Pulmonary artery endothelial cell (primary cell): ENCODE measurements at places on chromosomes 12 and 14. TPM values are rescaled to one million over a fixed set of nuclear protein-coding genes. Genes with fewer than 3 reads are reported as not detected.

DNA sequence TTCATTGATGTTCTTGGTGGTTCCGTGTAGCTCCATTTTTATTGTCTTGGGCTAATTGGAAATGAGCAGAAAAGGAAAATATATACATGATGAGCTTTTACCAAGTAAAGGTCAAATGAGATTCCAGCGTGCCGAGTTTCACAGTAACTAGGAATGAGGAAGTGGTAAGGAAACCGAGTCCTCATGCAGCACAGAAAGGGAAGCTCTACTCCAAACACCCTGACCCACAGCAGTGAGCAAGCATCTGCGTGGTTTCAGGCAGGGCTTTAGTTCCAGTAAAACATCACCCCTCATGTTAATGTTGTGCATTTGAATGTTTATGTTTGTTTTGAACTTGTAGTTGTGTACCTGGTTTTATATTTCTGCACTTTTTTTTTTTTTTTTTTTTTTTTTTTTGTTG lies 208.0 kb downstream of the SLC41A2 start:
- no peak for DNase-seq

DNA sequence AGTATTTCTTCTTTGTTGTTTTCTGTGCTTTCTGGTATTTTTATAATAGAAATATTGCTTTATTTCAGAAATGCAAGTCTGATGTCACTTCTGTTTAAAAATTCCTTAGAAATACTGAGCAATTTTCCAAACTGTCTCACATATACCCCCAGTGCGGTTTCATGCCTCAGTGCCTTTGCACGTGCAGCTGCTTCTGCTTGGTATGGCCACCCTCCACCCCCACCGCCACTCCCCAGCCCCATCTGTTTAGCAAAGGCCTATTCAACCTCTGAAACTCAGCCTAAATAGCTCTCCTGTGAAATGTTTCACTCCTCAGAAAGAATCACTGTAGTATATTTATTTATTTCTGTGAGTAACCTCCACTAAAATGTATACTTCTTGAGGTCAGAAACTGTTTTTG lies 52.3 kb downstream of the PPM1H start:
- no peak for DNase-seq

- DNase-seq, result peak; percentile 82
These were observed 235.4 kb downstream of the SEC23A start for GRCh38 chr14:38867561-38868150.

GRCh38 chr12:81518638-81519037 lies 240.5 kb downstream of the PPFIA2 start:
- no peak for DNase-seq

GRCh38 chr12:6465467-6466183 lies 4.9 kb downstream of the VAMP1 start:
- DNase-seq, result peak; percentile 37

GRCh38 chr12:87806310-87806709 lies 222.9 kb downstream of the C12orf50 start:
- DNase-seq, result no peak

DNA sequence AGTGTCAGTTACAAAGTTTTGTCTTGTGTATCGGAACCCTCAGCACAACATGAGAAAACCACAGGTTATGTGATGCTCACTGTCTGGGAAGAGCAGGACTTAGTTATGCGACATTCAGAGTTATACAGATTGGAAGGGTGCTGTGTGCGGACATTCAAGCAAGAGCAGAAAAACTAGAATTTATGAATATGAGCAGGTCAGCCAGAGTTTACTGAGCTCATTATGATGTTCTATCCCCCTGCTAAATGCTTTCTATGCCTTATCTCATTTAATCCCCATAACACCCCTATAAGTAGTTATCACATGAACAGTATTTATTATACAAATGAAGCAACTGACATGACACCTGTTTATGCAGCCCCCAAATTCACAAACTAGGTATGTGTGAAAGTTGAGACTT lies 1083.2 kb downstream of the FLRT2 start:
- DNase-seq, result no peak

GRCh38 chr12:86721713-86722397 lies 465.7 kb upstream of the MGAT4C start:
- no peak for DNase-seq

GARIN6 gene
- total RNA-seq, result not detected in 2 replicates

C12orf50 gene
- total RNA-seq, result 0.07 TPM in 1 of 2 replicates, not detected in the other

CBLN3 gene
- total RNA-seq, result 0.86 and 1.8 TPM in 2 replicates

CCDC175 gene
- total RNA-seq, result not detected in 2 replicates

OTOGL gene
- total RNA-seq, result 0.63 and 5.3 TPM in 2 replicates
